H1 (cell line): ENCODE measurements at places on chromosomes 4 and X. TPM values are rescaled to one million over a fixed set of nuclear protein-coding genes. Genes with fewer than 3 reads are reported as not detected.

The GUCY1B1 gene
- total RNA-seq: 2.1 and 2.9 TPM in 2 replicates

The PROM1 gene
- 59.7 and 65.4 TPM in 2 replicates for total RNA-seq

The CPE gene
- total RNA-seq: 9.4 and 11.9 TPM in 2 replicates

The GRIA3 gene
- 2.6 and 3.0 TPM in 2 replicates for total RNA-seq

The TKTL2 gene
- total RNA-seq: not detected in 2 replicates

The CT45A10 gene
- not detected in 2 replicates for total RNA-seq

GRCh38 chr4:4480205-4480604 lies 61.6 kb downstream of the STX18 start:
- no peak for DNase-seq

DNA sequence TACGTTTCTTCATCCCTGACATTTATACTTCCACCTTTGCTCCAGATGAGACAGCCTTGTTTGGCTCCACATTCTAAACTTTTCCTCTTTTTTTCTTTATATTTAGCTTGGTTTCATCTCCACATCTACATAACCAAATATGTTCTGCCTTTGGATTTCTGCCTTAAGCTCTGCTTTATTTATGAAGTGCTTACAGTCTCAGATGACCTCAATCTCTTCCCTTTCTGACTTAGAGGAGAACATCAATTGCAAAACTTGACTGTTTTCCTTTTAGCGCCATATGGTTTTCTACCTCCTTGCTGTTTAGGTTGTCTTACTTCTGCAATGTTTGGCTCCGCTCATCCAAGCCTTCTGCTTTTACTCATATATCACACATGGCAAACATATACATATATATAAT lies 7.5 kb downstream of the ASB5 start:
- no peak for DNase-seq

GRCh38 chr4:60709061-60709460 lies 491.1 kb upstream of the ADGRL3 start:
- DNase-seq: no peak

GRCh38 chrX:145825896-145826295 lies 8.3 kb downstream of the SLITRK2 start:
- no peak for DNase-seq

GRCh38 chr4:145921231-145921630 lies 17.4 kb downstream of the ZNF827 start:
- no peak for DNase-seq

DNA sequence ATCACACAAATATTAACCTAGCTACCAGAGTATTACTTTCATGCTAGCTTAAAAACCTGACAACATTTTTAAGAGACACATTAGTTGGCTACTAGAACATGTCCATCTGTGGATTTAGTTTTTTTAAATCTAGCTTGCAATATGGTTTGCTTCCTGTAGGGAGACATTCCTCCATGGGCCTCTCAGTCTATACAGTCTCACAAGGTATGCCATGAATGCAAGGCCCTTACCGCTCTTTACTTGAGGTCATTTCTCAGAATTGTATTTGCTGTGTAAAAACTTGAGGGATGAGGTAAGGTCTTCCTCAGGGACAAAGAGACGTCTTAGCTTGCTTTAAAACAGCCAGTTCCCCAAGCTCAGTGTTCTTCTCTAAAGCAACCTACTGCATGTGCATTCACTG lies 26.9 kb downstream of the UBA6 start:
- DNase-seq: no peak

- DNase-seq: no peak
Observed at GRCh38 chr4:88775529-88775928, 77.9 kb upstream of the NAP1L5 start.

- DNase-seq: no peak
Observed at GRCh38 chrX:46456125-46456922, 88.9 kb downstream of the ZNF674 start.

DNA sequence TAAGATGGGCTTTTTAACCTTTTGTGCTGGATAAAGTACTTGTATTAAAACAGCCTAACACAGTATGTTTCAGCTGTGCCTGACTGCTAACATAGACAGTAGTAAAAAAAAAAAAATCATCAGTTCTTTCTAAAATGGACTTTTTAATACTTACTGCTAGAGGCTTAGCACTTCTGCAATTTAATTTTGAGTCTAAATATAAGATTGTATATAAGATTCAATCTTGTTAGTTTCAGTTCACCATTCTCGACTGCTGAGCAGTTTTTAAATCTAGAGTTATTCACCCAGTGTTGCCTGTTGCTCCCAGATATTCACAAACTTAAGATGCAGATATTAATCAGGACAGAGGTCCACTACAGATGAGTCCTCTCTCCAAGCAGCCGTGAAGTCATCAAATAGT lies 6.8 kb downstream of the PLA2G12A start:
- no peak for DNase-seq

GRCh38 chr4:95158045-95158444 lies 390.7 kb downstream of the UNC5C start:
- DNase-seq: no peak

DNA sequence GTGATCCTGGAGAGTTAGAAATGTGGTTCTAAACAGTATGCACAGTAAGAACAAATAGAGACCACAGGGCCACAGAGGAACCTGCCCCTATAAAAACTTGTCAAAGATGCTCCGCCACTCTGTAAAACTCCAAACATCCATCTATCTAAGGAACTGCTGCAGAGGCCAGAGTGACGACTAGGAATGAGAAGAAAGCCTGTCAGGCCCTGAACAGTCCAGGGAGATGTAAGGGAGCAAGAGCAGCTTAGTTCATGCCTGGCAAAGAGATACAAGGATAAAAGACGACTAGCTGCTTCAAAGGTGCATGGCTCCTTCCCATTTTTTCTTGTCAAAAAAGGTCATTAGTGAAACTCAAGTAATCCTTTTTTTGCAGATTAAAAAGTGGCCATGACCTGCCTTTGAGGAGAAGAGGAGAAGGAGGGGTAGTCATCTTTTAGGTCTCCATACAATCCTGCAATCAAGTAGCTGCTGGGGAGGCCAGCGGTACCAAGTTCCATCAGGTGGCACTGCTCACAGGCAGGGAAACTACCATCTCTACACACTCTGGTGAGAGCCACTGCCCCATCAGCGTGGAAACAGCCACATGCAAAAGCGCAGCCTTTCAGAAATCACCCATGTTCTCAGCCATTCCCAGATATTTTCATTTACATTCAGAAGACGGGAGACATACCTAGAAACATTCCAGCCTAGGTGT lies 162.1 kb downstream of the TSPAN5 start:
- no peak for DNase-seq

GRCh38 chr4:66014146-66014765 lies 344.0 kb upstream of the EPHA5 start:
- peak; percentile 54 for DNase-seq

- no peak for DNase-seq
Observed at GRCh38 chrX:51824061-51824460, 69.4 kb upstream of the MAGED1 start.

DNA sequence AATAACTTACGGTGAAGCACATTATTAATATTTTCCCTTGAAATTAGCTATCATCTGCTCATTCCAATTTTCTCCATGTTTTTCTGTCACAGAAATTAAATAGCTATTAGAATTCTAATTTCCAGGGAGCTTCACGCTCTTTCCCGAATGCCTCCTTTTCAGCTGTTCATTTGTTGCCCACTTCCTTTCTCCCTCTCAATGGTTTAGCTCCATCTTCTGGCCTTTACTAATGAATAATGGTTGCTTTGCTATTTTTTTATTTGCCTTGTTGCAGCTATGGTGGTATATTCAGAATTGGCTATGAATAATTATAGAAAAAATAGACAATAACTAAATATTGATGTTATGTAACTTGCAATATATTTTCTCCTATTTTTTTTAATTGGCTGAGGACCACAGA lies 70.5 kb downstream of the GRIA2 start:
- DNase-seq: no peak

- DNase-seq: no peak
Observed at GRCh38 chrX:102930990-102931756, 5.9 kb upstream of the RAB40AL start.

- DNase-seq: no peak
Observed at GRCh38 chr4:31793907-31794306, 1073.7 kb downstream of the PCDH7 start.
